Nephron progenitor cell (in vitro differentiated cells): ENCODE measurements at places on chromosomes 13 and 19.

DNA sequence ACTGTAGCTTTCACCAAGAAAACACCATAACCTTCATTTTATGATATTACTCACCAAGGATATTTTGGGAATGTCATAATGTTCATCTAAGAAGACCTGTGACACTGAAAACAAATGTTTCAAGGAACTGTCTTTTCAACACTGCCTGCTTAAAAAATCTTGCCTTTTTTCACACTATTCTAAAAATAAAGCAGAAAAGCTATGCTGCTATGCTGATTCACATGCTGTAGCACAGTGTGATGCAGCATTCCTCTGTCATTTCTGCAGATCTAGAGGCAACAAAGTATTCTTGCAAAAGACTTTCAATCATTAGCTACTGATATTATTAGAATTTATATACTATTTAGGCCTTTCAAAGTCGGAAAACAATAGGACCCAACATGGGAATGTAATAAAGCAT lies 525.7 kb downstream of the UQCRFS1 start:
- no peak for DNase-seq

DNA sequence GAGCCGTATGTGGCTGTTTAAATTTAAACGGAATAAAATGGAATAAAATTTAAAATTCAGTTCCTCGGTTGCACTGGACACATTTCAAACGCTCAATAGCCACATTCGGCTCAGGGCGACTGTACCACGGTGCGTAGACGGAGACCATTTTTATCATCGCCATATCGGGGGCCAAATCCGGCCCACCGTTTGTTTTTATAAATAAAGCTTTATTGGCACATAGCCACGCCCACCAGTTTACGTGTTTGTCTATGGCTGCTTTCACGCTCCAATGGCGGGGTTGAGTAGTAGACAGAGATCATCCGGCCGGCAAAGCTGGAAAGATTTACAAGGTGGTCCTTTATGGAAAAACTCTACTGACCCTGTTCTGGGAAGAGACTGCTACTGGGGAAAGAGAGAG lies 33.0 kb downstream of the PTPRS start:
- DNase-seq, result no peak

GRCh38 chr19:54682306-54682856 lies 19.6 kb downstream of the LILRB4 start:
- no peak for DNase-seq

DNA sequence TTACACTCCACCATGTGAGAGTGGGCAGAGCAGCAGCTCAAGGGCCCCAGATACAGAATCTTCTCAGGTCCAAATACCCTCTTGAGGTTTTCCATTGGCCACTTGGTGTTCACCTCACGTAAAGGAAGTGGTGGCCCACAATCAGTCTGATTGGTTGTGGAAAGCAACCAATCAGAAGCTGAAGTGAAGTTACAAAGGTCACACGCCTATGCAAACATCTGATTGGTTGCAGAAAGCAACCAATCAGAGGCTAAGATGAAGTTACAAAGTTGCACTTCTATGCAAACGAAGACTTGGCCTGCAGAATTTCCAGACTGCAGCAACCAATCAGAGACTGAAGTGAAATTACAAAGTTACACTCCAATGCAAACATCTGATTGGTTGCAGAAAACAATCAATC lies 14.3 kb upstream of the TM9SF2 start:
- DNase-seq, result no peak

- DNase-seq, result peak; percentile 52
Observed at GRCh38 chr19:33794683-33795369, 1.8 kb upstream of the KCTD15 start.

DNA sequence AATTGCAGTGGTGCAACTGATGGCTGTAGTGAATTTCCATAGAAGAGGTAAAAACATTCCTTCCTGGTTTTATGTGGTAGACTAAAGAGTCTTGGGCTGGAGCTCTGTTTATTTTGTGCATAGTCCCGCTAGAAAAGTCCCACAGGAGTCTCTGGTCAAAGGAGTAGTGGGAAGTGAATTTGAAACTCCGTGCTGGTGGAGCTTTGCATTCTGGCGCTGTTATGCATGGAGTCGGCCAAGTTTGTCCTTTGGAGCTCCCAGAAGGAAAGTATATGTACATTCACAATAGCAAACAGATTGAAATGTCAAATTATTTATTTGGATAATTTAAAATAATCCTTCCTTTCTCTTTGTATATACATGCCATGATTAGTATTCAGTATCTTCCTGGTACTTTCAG lies 296.5 kb downstream of the LMO7 start:
- DNase-seq, result no peak
